Transverse colon (tissue), 4 donors: ENCODE measurements at places on chromosomes 13 and 19. TPM values are rescaled to one million over a fixed set of nuclear protein-coding genes. Genes with fewer than 3 reads are reported as not detected.

Gene IFI30
- total RNA-seq = 10.0 TPM

Gene KLK12
- 0.41 TPM for total RNA-seq

Gene SLC25A41
- not detected for total RNA-seq

Gene TNNI3
- not detected for total RNA-seq

Gene MISP
- 459 TPM for total RNA-seq

Gene PEX11G
- total RNA-seq = 8.4 TPM

Gene RUBCNL
- total RNA-seq = 27.2 TPM

Gene PRODH2
- total RNA-seq = not detected

Gene KLK11
- 0.79 TPM for total RNA-seq

Gene ALDH16A1
- 24.3 TPM for total RNA-seq

Gene ZSCAN18
- 47.9 TPM for total RNA-seq

Gene KIR2DL3
- not detected for total RNA-seq

Gene GRIK5
- 4.2 TPM for total RNA-seq

GRCh38 chr19:45824041-45824471 is 8.9 kb upstream of the RSPH6A start:
- H3K36me3 ChIP-seq = no peaks in the 10 kb centered on the region
- no peak for DNase-seq
- no peak overlapping the region for H3K4me3 ChIP-seq
- H3K4me1 ChIP-seq = no peaks in the 10 kb centered on the region
- no peak overlapping the region for H3K27ac ChIP-seq

DNA sequence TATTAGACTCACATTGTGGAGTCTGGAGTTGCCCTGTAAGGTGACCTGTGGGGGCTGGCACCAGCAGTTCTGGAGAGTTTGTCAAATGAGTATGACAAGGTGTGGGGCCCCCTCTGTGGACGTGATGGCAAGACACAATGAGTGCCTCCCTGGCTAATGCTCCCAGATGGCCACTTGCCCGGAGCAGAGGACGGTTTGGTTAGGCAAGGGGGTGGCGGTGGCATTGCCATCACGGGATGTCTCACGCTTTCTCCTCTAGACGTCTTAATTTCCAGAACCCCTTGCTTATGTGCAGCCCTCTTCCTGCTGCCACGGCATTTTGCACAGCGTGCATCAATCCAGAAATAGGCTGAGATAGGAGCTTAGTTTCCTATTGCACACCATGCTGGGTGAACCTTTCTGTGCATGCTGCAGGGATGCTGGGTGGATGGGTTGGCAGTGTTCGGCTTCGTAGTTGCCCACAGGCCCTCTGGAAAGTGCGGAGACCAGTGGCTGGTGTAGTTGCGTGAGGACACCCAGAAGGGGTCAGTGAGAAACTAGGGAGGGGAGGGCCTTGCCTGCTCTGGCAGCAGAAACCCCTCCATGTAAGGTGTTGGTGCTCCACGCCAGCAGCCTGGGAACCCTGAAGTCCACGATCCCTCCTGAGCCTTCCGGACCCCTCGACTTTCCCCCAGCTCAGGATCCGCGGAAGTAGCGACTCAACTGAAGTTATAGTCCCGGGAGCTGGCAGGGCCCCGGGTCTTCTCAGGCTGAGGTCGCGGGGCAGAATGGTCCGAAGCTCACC is 18.1 kb upstream of the LRP3 start:
- DNase-seq = no peak
- peaks cover 30% of the 10 kb centered on the region for H3K4me1 ChIP-seq
- no peaks in the 10 kb centered on the region for H3K27me3 ChIP-seq
- no peaks in the 10 kb centered on the region for H3K36me3 ChIP-seq
- peak overlapping the region; percentile 75 for H3K4me3 ChIP-seq
- peak overlapping the region; percentile 95 for H3K27ac ChIP-seq

GRCh38 chr13:26996965-26997752 is 174.5 kb downstream of the USP12 start:
- DNase-seq = peak; percentile 16
- H3K27ac ChIP-seq = no peak overlapping the region
- H3K27me3 ChIP-seq = no peaks in the 10 kb centered on the region
- H3K4me3 ChIP-seq = no peak overlapping the region
- H3K4me1 ChIP-seq = no peaks in the 10 kb centered on the region

DNA sequence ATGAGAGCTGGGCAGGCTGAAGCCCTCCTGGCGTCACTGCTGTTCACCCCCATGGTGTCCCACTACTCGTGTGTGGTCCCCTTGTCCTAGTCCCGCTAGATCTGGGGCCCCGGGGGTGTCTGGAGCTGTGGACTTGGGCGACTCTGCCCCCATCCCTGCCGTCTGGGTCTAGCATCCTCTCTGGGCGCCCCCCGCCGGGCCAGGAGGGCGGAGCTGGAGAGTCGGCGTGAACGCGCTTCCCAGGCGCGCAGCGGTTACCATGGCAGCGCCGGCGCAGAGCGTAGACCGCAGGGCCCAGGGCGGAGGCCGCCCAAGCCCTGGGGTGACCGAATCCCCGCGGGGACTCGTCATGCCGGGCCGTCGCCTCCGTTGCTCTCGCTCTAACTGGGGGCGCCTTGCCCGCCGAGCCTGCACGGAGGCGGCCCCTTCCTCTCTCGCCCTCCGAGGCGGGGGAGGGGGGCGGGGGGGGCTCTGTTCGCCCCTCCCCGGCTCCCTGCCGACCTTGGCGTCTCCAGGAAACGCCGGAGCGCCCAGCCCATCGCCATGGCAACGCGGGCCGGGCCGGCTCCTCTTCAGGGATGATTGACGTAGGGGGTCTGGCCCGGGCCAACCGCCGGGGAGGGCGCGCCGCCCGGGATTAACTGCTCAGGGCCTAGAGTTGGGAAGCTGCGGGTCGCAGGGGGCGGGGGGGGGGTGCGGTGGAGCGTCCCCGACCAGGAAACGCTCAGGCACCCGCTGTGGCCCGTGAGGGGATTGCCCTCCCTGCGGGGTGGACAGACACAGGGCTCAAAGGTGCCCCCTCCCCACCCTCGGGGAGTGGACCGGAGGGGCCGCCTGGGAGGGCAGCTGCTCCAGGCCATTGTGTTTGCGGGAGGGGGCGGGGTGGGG is 8.9 kb downstream of the ISYNA1 start:
- H3K36me3 ChIP-seq = no peaks in the 10 kb centered on the region
- H3K4me3 ChIP-seq = peak overlapping the region; percentile 42
- H3K4me1 ChIP-seq = peaks cover 39% of the 10 kb centered on the region

- DNase-seq = no peak
- H3K27me3 ChIP-seq = peaks cover 8% of the 10 kb centered on the region
- H3K27ac ChIP-seq = no peak overlapping the region
- no peaks in the 10 kb centered on the region for H3K4me1 ChIP-seq
- H3K36me3 ChIP-seq = no peaks in the 10 kb centered on the region
Observed at GRCh38 chr19:55766466-55766865, 2.5 kb upstream of the RFPL4AL1 start.

DNA sequence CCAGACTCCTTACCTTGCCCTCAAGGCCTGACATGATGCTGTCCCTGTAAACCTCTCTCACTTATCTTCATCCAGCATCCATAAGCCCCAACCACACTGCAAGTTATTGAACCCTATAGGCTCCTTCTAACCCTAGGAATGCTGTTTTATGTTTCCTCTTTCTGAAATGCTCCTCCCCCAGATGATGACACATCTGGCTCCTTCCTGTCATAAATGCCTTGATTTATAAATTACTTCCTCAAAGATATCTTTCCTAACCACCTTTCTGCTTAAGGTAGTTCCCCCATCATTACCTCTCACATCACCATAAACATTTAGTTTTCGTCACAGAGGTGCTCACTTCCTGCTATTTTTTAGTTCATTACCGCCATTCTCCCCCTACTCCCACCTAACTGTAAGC is 12.3 kb downstream of the RUBCNL start:
- H3K4me3 ChIP-seq = no peak overlapping the region
- no peaks in the 10 kb centered on the region for H3K27me3 ChIP-seq
- H3K27ac ChIP-seq = peak overlapping the region; percentile 82
- no peak for DNase-seq
- H3K36me3 ChIP-seq = no peaks in the 10 kb centered on the region

GRCh38 chr13:75178436-75178835 is 303.5 kb downstream of the TBC1D4 start:
- no peak overlapping the region for H3K27ac ChIP-seq
- no peaks in the 10 kb centered on the region for H3K27me3 ChIP-seq
- DNase-seq = no peak
- no peak overlapping the region for H3K4me3 ChIP-seq
- H3K4me1 ChIP-seq = no peaks in the 10 kb centered on the region
- no peaks in the 10 kb centered on the region for H3K36me3 ChIP-seq

GRCh38 chr19:12603714-12604113 is 6.9 kb downstream of the ZNF490 start:
- peaks cover 11% of the 10 kb centered on the region for H3K36me3 ChIP-seq
- H3K4me1 ChIP-seq = no peaks in the 10 kb centered on the region
- H3K27me3 ChIP-seq = no peaks in the 10 kb centered on the region
- DNase-seq = peak; percentile 17
- H3K27ac ChIP-seq = no peak overlapping the region
- H3K4me3 ChIP-seq = no peak overlapping the region

DNA sequence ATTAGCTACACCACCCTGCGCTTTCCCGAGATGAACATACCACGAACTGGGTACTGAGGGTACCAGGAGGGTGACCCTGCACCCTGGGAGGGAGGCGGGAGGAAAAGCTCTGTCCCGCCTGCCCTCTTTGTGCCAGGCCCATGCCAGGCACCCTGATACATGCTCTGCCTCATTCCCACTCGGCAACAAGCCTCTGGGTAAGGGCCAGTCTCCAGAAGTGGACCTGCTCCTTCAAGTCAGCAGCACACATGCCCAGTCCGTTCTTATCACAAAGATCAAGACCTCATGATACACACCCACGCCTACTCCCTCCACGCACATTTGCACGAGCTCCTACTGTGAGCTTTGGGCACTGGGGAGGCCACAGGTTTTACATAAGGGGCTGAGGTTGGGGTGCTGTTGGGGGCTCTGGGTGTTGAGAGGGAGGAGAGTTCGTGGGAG is 2.0 kb upstream of the FFAR1 start:
- no peak for DNase-seq
- no peaks in the 10 kb centered on the region for H3K36me3 ChIP-seq
- no peak overlapping the region for H3K27ac ChIP-seq

- peaks cover 13% of the 10 kb centered on the region for H3K27me3 ChIP-seq
- no peaks in the 10 kb centered on the region for H3K36me3 ChIP-seq
- no peak overlapping the region for H3K4me3 ChIP-seq
- H3K27ac ChIP-seq = no peak overlapping the region
Observed at GRCh38 chr13:99439048-99439447, 62.2 kb upstream of the TM9SF2 start.

DNA sequence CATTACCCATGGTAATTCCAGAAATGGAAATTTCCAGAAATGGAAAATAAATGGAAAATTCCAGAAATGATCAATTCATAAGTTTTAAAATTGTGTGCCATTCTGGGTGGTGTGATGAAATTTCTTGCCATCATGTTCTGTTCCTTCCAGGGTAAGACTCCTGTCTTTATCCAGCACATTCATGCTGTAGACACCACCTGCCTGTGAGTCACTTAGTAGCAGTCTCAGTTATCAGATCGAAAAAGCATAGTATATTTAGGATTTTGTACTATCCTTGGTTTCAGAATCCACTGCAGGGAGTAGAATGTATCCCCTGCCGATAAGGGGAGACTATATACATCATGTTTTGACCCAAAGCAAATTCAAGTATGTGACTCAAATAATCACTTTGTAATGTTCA is 26.7 kb upstream of the CSNK1A1L start:
- H3K27ac ChIP-seq = no peak overlapping the region
- H3K27me3 ChIP-seq = no peaks in the 10 kb centered on the region
- no peaks in the 10 kb centered on the region for H3K36me3 ChIP-seq
- no peak for DNase-seq
- no peaks in the 10 kb centered on the region for H3K4me1 ChIP-seq

GRCh38 chr13:74889321-74889720 is 592.6 kb downstream of the TBC1D4 start:
- H3K4me1 ChIP-seq = no peaks in the 10 kb centered on the region
- no peak overlapping the region for H3K4me3 ChIP-seq
- H3K36me3 ChIP-seq = no peaks in the 10 kb centered on the region
- H3K27ac ChIP-seq = no peak overlapping the region
- no peak for DNase-seq

DNA sequence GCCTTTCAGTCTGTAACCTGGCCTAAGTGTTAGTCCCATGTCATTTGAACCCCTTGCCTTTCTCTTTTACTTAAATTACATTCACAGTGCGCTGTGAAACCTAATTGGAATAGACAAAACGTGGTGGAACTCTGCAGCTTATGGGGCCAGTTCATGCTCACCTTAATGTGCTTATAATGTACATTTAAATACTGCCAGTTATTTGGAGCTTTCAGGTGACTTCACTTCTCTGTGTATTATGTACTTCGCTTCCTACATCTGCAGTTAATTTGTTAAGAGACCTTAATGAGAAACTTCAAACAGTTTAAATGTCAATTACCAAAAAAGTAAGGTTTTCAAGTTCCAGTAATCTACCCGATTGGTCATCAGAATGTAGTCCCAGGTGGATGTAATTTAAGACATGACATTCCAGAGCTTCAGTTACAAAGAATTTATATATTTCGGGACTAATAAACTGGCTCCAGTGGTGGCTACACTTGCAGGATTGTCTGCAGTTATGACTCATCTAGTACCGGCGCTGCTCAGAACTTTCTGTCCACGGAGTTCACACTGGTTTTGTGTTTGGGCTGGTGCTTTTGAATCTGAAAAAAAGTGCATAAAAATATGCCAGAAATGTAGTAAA is 125.3 kb downstream of the TM9SF2 start:
- H3K27me3 ChIP-seq = no peaks in the 10 kb centered on the region
- H3K4me1 ChIP-seq = no peaks in the 10 kb centered on the region
- no peak for DNase-seq
- no peak overlapping the region for H3K4me3 ChIP-seq
- no peaks in the 10 kb centered on the region for H3K36me3 ChIP-seq

DNA sequence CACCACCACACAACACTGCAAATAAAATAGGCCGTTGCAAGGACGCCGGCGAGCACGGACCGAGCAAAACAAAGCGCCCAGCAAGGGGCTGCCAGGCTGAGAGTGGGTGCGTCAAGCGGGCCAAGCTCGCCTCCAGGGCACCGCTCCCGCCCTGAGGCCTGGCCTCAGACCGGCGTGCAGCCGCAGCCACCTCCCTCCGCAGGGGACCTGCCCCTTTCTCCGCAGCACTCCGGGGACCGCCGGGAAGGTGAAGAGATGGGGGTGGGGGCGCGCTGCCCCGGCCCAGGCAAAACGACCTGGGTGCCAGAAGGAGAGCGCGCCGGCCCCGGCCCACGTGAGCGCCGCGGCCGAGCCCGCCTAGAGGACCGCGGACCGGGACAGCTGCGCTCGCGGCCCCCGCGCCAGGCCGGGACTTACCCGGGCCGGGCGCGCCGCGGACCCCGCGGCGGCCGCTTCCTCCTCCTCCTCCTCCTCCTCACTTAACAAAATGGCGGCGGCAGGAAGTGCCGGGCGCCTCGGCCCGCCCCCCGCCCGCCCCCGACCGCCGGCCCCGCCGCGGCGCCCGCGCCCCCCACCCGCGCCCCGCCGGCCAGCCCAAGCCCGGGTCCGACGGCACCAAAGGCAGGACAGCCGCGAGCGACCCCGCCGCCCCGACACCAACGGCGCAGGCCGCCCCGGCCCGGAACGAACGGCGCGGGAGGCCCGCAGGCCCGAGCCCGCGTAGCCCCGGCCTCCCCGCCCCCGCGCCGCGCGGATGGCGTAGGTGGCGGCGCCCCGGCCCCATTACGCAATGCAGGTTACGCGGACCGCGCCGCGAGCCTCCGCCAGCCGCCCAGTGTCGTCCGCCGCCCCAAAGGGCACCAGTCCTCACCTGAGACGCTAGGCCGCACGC is 674 bp downstream of the BRD4 start:
- no peaks in the 10 kb centered on the region for H3K27me3 ChIP-seq
- peaks cover 38% of the 10 kb centered on the region for H3K4me1 ChIP-seq
- peak overlapping the region; percentile 82 for H3K4me3 ChIP-seq
- no peaks in the 10 kb centered on the region for H3K36me3 ChIP-seq
- DNase-seq = peak; percentile 64
- peak overlapping the region; percentile 94 for H3K27ac ChIP-seq

- DNase-seq = no peak
- no peak overlapping the region for H3K27ac ChIP-seq
- H3K27me3 ChIP-seq = no peaks in the 10 kb centered on the region
Observed at GRCh38 chr19:2659856-2660432, 42.5 kb downstream of the GNG7 start.
